AG10803 (cell line): ENCODE measurements at places on chromosomes 2 and 18.

DNA sequence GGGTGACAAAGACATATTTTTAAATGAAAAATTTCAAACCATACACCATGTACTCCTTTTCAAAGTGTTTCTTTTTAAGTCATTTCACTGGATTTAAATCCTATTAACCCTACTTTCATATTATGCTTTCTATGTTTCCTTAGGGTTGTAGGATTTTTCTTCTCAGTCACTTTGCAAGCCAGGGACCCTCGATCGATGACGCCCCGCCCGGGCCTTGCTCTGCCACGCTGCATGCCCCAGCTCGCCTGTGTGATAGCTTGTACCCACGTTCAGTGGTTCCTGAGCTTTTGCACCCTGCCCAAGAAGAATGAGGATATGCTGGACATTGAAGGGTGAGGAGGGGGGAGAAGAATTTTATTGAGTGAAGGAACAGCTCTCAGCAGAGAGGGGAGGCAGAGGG lies 568.0 kb downstream of the TRIB2 start:
- DNase-seq = no peak

GRCh38 chr2:74020702-74021406 lies 36.1 kb downstream of the TET3 start:
- no peak for DNase-seq

- DNase-seq = no peak
Observed at GRCh38 chr2:119265693-119266066, 42.0 kb downstream of the STEAP3 start.

DNA sequence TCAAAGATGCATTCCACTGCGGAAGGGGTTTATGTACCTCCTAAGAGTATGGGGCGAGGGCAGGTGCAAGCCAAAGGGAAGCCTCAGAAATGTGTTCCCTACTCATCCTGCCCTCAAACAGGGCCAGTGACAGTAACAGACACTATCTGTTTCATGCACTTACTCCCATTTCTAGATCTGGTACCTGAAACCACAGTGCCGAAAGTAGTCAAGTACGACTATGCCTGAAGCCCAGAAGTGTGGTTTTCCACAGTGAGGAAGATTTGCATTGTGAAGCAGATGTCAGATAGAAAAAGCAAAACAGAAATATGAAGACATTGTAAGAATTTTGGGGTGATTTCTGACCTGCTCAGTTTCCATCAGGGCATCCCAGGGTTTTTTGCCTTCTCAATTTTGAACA lies 748.7 kb downstream of the RNF144A start:
- DNase-seq = no peak

DNA sequence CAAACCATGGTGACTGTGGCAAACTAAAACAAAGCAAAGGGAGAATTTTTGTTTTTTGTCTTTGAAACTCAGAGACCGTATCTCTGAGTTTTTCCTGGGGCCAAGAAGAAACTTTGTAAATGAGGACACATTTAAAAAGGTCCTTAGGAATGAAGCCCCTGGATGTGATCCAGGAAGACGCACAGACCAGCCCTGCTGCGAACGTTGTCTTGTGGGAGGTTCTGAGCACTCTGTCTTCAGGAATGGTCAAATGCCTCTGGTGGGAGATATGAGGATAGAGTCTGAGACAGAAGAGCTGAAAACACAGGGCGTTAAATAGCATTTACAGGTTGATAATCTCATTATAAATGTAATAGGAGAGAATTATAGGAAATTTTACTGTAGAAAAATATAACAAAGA lies 893.5 kb upstream of the KLHL29 start:
- DNase-seq = no peak

DNA sequence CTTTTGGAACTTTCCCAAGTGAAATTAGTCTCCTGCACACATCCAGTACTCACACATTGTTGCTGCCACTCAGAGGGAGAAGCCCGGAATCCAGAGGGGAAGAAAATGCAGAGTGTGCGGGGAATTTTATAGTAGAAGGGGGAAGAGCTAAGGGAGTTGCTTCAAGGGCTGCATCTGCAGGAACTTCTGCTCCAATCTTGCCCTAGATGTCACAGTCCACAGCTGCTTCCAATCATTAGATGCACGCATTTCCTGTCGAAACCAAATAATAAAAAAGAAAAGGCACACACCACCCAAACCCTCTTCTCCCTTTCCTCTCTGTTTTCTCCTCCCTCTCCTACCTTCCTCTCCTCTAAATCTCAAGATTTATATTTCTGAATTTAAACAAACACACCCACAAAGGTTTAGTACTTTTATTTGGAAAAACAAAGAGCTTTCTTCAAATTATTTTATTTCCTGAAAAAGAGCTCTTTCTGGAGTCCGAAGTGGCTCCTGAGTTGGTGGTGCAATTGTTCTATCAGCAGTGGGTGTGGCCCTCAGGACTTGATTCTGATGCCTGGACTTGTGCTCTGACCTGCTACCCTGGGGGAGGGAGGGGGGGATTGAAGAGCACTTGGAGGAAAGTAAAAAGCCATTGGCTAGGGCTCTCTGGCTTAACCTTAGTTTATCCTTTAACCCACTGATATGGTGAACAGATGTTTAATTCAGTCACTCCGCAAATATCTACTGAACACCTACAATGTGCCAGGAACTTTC lies 72.0 kb downstream of the KCNE4 start:
- peak; percentile 83 for DNase-seq

- no peak for DNase-seq
Observed at GRCh38 chr2:224062481-224063297, 23.6 kb upstream of the SERPINE2 start.

DNA sequence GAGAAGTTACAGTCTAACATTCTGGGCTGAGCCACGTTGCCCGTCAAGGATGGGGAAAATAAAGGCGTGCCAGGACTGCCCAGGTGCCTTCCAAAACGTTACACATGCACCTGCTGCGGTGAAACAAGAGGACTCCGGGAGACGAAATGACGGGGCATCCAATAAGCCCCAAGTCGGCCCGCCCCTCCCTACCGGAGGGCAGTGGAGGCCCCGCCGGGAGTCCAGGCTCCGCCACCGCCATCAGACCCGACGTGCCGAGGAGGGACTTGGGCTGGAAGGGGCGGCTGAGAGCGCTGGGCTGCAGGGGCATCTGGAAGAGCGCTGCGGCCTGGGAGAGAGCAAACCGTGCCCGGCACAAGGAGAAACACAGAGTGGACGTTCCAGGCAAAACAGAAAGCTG lies 112.5 kb upstream of the GPC1 start:
- DNase-seq = no peak

- no peak for DNase-seq
Observed at GRCh38 chr2:239818086-239818485, 207.1 kb downstream of the NDUFA10 start.
